Small intestine (tissue), 16 donors: ENCODE measurements at places on chromosomes 16 and 17.
A peak's percentile ranks its signal among the peaks of the same experiment; 100 is the strongest.

DNA sequence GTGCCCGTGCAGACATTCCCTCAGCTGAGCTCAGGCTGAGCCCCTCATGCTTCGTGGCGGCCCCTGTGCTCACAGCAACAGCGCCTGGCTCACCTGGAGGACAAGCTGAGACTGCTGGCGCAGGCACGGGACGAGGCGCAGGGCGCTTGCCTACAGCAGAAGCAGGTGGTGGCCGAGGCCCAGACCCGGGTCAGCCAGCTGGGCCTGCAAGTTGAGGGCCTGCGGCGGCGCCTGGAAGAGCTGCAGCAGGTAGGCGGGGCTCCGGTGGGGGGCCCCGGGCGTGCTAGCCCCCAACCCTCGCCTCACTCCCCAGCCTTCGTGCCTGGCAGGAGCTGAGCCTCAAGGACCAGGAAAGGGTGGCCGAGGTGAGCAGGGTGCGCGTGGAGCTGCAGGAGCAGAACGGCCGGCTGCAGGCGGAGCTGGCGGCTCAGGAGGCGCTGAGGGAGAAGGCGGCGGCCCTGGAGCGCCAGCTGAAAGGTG lies 1.4 kb upstream of the RAC3 start:
- no peak for DNase-seq

DNA sequence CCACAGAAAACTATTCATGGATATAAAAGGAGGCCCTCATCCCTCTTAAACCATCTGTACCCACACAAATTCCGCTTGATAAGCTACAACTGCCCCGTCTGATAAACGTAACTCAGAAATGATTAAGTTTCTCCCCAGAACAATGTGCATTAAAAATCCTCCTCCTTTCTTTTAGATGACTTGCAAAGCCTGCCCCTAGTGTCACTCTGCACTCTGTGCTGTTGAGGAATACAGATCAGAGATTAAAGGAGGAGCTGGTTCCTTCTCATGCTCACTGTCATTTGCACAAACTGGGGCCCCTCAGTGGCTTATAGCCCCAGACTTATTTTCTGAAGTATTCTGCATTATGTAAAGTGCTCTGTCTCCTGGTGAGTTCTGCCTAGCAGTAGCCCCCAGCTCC lies 33.3 kb downstream of the CDRT15 start:
- no peak for DNase-seq

DNA sequence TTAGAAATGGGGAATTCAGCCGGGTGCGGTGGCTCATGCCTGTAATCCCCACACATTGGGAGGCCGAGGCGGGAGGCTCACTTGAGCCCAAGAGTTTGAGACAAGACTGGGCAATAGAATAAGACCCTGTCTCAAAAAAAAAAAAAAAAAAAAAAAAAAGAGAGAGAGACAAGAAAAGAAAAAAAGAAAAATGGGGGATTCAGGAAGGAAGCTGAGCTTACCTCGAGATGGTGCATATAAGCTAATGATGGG lies 150.8 kb upstream of the RPH3AL start:
- no peak for DNase-seq

GRCh38 chr16:30677931-30678585 lies 19.8 kb downstream of the FBRS start:
- DNase-seq: no peak

DNA sequence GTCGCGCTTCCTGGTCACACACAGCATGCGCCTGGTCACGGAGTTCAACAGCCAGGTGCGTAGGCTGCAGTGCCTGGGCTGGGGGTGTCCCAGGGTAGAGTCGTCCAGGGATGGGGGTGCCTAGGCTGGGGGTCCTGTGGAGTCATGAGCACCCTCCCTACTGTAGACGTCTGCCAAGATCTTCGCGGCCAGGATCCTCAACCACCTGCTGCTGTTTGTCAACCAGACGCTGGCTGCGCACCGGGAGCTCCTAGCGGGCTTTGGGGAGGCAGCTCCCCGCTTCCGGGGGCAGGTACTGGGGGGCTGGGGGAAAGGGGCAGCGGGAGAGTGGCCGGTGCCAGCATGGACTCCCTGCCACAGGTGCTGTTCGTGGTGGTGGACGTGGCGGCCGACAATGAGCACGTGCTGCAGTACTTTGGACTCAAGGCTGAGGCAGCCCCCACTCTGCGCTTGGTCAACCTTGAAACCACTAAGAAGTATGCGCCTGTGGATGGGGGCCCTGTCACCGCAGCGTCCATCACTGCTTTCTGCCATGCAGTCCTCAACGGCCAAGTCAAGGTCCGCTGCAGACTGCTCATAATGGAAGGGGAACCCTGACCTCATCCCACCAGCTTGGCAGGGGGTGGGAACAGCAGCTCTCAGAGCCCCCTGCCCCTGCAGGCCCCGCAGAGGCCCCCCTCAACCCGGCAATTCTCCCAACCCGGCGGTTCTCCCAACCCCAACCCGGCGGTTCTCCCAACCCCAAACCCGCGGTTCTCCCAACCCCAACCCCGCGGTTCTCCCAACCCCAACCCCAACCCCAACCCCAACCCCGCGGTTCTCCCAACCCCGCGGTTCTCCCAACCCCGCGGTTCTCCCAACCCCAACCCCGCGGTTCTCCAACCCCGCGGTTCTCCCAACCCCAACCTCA lies 2.4 kb downstream of the PDIA2 start:
- no peak for DNase-seq

- no peak for DNase-seq
Measured at GRCh38 chr16:4241928-4242283, at the start of gene SRL. Gene SRL, minus strand, starts transcription at chr16:4242080. Its CDS starts 13 bp downstream, at chr16:4242067.

DNA sequence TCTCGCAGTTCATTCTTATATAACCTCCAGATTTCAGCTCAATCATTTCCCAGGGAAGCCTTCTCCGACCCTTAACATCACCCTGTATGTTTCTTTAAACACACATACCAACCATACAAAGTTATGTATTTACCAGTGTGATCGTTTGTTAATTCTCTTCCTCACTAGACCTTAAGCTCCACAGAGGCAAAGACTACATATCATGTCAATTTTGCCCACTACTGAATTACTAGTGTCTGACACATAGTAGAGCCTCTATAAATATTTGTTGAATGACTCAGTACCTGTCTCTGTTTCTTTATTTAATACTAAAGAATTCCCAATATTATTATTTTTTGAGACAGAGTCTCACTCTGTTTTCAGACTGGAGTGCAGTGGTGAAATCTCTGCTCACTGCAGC lies 137.2 kb downstream of the SHISA9 start:
- DNase-seq: no peak

GRCh38 chr17:15511142-15511541 lies 43.7 kb upstream of the CDRT4 start:
- no peak for DNase-seq

DNA sequence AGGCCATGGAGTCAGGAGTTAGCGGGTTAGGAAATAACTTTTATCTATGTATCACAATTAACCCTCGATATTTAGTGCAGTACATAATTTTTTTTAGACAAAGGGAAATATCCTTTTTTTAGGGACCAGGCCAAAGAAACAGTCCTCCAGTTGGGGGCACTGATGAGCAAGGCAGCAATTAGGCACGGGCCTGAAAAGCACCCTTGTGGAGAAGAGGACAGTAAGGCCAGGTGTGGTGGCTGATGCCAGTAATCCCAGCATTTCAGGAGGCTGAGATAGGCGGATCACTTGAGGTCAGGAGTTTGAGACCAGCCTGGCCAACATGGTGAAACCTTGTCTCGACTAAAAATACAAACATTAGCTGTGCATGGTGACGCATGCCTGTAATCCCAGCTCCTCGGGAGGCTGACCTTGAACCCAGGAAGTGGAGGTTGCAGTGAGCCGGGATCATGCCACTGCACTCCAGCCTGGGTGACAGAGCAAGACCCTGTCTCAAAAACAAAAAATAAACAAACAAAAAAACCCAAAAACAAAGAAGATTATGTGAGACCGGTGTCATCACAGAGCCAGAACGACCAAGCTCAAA lies 158.3 kb upstream of the NOL11 start:
- no peak for DNase-seq

DNA sequence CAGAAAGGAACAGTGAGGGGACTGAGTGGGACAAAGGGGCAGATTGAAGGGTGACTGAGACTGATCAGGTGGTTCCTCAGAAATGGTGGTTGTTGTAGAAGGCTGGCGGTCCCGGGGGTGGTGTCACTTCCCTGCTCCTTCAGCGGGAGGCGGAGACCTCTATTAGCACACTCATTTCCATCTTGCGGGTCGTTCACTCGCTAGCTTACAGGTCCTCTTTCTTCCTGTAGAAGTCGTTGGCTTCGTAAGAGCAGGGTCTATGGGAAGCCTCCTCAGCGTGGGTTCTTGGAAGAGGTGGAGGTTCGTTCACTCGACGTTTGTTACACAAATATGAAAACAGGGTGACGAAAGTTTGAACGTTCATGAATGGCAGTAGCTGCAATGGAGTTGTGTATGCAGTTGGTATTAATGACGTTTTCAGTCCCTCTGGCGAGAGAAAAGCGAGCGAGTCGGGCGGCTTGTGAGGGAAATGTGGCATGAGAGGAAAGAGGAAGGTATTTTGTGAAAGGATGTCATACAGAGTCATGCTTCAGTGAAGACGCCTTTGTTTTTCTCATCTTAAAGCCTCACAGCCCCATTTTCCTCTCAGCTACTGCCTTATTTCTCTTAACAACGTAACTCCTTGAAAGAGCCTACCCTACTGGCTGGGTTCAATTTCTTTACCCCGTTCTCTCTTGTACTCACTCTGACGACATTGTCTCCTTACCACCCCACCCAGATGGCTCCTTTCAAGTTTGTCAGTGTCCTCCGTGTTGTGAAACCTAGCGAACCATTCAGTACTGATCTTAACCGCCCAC lies 667 bp downstream of the EFCAB13 start:
- DNase-seq: peak; percentile 51

DNA sequence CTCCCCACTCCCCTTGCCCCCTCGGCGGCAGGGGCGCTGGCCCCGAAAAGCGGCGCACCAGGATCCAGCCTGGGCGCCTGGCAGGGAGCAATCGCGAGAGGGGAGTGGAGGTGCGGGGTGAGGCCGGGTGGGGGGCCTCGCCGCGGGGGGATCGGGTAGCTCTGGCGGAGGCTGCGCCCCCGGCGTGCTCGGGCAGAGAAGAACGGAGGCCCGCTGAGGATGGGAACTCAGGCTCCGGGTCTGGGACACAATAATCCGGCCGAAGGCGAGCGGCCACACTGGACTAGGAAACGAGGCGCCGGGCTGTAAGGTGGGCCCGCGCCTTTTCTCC lies 721 bp upstream of the PCGF2 start:
- no peak for DNase-seq

DNA sequence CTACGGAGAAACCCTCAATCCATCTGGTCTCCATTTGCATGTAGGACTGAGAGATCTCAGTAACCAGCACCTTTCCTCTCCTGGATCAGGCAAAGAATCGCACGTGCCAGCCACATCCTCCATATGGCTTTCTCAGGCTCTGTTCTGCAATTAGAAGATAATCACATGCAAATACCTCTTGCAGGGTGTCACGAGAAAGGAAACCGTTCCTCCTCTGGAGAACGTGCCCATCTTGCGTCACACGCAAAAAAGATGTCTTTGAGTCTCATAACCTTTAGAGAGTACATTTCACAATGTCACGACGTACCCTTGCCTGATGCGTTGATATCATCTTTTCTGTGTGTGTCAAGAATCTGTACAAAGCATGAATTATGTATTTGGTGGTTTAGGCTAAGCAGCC lies 36.2 kb upstream of the DNAH17 start:
- DNase-seq: no peak

GRCh38 chr16:3548859-3549258 lies 28.3 kb downstream of the NLRC3 start:
- DNase-seq: no peak

- no peak for DNase-seq
Measured at GRCh38 chr16:85946541-85947124, 47.7 kb downstream of the IRF8 start.

GRCh38 chr17:8300627-8301242 lies 5.5 kb upstream of the SLC25A35 start:
- peak; percentile 80 for DNase-seq

- DNase-seq: peak; percentile 61
Measured at GRCh38 chr16:66928702-66929388, 3.5 kb upstream of the RRAD start.

DNA sequence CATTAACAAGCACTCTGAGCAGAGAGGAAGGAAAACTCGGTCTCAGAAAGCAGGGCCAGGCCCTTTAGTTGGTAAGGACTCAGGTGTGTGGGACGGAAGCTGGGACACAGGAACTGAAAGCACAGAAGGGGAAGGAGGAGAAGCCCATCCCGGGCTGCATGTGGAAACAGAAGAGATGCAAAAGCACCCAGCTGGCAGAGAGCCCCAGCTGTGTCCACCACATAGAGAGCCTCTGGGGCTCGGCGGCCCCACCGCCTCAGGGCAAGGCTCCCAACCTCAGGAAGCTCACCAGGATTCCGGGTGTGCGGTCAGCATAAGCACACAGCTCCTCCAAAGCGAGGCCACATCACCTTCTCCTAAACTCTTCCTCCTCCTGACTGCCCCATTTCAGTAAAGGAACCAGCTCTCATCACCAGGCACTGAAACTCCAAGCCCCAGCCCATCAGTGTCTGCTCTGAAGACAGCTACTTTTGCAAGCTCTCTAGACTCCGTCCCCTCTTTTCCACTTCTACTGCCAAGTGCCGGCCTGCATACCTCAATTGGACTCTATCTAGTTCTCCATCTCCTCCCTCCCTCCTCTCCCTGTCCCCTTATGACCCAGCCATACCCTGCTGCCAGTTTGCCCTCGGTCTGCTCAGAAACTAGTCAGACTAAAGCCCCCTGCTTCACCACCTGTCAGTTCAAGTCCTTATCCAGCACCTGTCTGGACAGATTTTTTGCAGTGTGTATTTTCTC lies 6.0 kb downstream of the ST3GAL2 start:
- peak; percentile 25 for DNase-seq
